ENCODE measurements at places on chromosomes 5 and 9.

DNA sequence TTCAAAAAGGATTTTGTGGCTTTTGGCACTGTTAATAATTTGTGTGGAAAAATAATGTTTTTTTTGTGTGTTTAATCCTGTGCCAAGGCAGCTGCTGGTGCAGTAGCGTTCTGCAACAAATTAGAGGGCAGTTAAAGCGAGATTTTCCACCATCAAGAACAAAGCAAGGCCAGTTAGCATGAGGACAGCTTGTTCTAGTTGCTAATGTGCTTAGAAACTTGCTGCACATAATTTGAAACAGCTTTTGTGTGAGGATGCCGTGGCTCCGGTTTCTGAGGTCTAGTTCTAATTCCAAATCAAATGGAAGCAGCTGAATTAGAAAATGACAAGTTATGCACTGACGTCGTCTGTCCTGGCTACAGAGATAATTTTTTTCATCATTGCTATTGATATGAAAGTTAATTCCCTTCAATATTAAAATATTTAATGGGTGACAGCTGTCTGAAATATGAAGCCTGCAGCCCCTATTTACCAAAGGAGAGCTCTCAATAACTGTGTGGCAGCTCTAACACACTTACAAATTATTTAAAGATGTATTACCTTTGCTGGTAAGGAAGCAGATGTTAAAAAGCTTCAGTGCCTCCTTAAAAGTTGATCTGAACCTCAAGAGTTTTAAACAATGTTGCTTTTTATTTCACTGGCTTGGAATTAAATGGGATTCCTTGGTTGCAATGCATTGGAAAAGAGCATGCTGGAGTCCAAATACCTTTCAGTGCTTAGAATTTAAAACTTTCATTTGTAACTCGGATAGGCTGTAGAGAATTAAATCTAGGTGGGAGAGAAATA is 128.6 kb downstream of the SPATA31D1 start:
- peak; percentile 7 for DNase-seq

- no peak for DNase-seq
Measured at GRCh38 chr9:129776938-129777768, 24.3 kb upstream of the PTGES start.

DNA sequence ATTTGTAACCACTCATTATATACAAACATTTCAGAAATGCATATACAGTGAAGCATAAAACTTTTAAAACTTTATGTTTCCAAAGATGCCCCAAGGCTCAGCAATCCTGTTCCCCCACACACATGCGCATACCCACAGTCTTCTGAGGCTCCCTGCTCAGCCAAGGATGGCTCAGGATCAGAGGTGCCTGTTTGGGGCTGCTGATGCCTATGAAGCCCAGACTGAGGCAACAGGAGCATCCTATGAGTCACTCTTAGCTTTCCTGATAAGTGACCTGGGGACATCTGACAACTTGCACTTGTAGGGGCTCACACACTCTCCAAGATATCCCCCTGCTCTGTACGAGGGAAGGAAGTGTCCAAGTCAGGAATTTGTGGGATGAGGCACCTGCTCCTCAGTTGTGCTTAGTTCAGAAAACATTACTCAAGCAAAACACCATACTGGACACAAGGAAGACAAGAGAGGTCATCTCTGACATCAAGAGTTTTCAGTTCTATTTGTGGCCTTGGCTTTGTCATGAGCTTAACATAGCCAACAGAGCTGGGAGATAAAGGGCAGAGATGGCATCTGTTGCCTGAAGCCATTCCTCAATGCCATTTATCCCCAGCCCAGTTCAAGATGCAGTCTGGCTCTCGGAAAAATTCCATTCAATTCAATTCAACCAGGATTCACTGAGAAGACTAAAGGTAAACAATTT is 62.3 kb downstream of the NIPSNAP3B start:
- DNase-seq = no peak

DNA sequence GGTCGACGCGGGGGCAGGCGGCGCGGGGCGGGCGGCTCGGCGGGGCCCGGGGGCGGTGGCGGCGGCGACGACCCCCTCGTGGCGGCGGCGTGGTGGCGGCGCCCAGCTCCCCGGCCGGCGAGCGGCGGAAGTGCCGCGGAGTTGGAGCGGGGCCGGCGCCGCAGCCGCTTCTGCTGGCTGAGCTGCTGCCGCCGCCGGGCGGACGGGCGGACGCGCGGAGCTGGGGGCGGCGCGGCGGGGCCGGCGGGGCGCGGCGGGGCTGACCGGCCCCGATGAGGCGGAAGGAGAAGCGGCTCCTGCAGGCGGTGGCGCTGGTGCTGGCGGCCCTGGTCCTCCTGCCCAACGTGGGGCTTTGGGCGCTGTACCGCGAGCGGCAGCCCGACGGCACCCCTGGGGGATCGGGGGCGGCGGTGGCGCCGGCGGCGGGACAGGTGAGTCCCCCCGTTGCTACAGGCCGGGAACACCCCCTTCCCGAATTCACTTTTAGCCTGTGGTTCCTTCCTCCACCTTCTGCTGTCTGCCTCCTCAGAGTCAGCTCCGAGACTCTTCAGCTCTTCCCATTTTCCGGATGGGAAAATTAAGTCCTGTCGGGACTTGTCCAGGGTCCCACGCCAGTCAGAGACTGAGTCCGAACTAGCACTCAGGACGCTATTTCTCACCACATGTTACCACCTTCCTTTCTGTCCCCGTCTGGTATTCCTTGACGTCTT is at the start of gene GALNT10:
TSS of gene GALNT10 (plus strand) at position 139 of the 710 bp plus-strand sequence. CDS start at position 273, 134 bp downstream.
- no peak for DNase-seq

All from NCI-H1105 (cell line).